Thymus (tissue), 14 donors: ENCODE measurements at places on chromosomes 12 and 14. TPM values are rescaled to one million over a fixed set of nuclear protein-coding genes. Genes with fewer than 3 reads are reported as not detected.

GRCh38 chr14:38593476-38593875, 337.6 kb upstream of the CLEC14A start:
- DNase-seq: no peak

Gene KRT75
- 6.8 TPM for polyA plus RNA-seq

Gene GPR84
- polyA plus RNA-seq: 0.62 TPM

Gene SLCO1A2
- 0.07 TPM for polyA plus RNA-seq

- no peak for DNase-seq
Observed at GRCh38 chr12:94372461-94372860, 87.2 kb downstream of the CEP83 start.

DNA sequence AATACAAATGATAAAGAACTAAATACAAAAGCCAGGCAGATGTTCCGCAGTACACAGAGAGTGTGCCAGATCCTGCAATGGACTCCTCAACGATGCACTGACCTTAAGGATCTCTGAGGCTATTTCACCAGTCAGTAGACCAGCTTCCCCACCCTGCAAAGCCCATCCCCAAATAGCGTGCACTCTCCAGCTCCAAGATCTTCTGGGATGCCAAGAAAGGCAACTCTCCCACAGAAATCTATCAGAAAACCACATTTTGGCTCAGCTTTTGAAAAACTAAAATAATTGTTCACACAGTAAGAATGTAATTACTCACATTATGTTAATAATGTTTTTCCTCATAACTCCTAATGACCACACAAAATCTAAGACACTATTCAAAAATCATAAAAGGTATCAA, 90.4 kb downstream of the PPP2R5E start:
- no peak for DNase-seq
